Gastrocnemius medialis (tissue), 4 donors: ENCODE measurements at places on chromosomes 6 and 20. TPM values are rescaled to one million over a fixed set of nuclear protein-coding genes. Genes with fewer than 3 reads are reported as not detected.
A peak's percentile ranks its signal among the peaks of the same experiment; 100 is the strongest.

- H3K4me1 ChIP-seq, result no peaks in the 10 kb centered on the region
- H3K27ac ChIP-seq, result no peak overlapping the region
- no peak for DNase-seq
- no peaks in the 10 kb centered on the region for H3K36me3 ChIP-seq
- no peaks in the 10 kb centered on the region for H3K27me3 ChIP-seq
These were observed 80.7 kb upstream of the CNKSR3 start for GRCh38 chr6:154591234-154591633.

DNA sequence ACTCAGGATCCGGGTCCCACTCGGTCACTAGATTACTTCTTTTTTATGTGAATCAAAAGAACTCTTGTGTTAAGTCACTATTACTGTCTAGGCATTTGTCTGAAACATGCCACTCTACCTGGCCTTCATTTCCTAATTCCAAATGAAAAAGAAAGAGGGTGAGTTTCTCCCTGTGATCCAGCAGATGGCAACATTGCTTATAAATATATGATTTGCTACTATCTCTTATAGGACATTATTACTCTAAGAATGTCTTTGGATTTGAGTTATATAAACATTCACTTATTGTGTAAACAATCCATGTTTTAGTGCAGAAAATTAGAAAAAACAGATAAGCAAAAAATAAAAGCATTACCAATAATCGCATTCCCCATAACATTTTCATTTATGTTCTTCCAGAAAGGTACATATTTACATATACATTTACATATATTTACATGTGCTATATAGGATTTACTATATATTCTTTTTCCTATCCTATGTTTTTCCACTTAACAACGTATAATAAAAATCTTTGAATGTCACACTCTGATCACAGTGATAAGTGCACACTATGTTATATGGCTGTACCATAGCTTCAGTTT is 66.9 kb downstream of the FAXC start:
- no peaks in the 10 kb centered on the region for H3K4me1 ChIP-seq
- no peaks in the 10 kb centered on the region for H3K27me3 ChIP-seq
- no peak overlapping the region for H3K27ac ChIP-seq
- no peak overlapping the region for H3K4me3 ChIP-seq

GRCh38 chr20:63937596-63937995 is 18.6 kb downstream of the UCKL1 start:
- peak overlapping the region; percentile 60 for H3K27ac ChIP-seq
- H3K36me3 ChIP-seq, result peaks cover 20% of the 10 kb centered on the region
- no peak for DNase-seq
- H3K4me3 ChIP-seq, result no peak overlapping the region

DNA sequence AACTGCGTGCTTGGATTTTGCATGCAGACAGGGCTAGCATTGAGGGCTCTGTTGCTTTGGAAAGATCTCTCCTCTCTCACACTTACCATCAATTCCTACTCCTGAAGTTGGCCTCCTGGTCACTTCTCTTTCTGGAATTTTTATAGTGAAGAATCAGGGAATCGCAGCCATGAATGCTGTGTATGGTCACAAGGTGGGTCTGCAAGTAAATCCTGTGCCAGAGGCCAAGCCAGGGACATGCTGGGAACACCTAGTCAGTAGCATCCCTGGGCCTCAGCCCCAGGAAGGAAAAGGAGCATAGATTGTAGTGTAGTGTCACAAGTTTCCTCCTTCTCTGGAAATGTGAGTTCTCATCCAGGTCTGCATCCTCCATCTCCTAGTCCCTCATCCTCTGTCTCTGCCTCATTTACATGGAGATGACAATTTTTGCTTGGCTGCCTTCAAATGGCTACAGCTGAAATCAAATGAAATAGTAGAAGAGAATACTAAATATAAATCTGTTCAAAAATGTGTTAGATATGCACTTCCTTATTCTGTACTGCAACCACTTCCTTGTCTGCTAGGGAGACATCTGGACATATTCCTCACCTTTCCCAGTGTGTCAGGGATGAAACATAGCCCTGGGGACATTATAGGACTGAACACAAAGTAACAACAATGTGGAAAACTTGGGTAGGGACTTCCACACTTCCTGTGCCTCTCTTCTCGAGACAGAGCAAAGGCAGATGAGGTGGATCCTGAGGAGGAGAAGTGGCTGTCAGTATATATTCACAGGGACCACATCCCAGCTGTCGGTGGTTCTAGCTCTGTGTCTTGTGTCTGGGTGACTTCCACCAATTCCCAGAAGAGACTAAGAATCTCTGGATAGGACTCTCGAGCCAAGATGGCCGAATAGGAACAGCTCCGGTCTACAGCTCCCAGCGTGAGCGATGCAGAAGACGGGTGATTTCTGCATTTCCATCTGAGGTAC is 17.0 kb downstream of the CST9 start:
- H3K27ac ChIP-seq, result no peak overlapping the region
- H3K36me3 ChIP-seq, result no peaks in the 10 kb centered on the region
- DNase-seq, result no peak
- no peaks in the 10 kb centered on the region for H3K27me3 ChIP-seq
- no peak overlapping the region for H3K4me3 ChIP-seq

GRCh38 chr6:28711788-28712341 is 186.2 kb downstream of the GPX5 start:
- no peaks in the 10 kb centered on the region for H3K4me1 ChIP-seq
- H3K36me3 ChIP-seq, result no peaks in the 10 kb centered on the region
- peaks cover 6% of the 10 kb centered on the region for H3K27me3 ChIP-seq
- no peak overlapping the region for H3K4me3 ChIP-seq
- no peak for DNase-seq
- no peak overlapping the region for H3K27ac ChIP-seq

- no peak for DNase-seq
- no peak overlapping the region for H3K4me3 ChIP-seq
- H3K27ac ChIP-seq, result no peak overlapping the region
- H3K36me3 ChIP-seq, result no peaks in the 10 kb centered on the region
These were observed 101.5 kb downstream of the TMEM242 start for GRCh38 chr6:157221817-157222175.

DNA sequence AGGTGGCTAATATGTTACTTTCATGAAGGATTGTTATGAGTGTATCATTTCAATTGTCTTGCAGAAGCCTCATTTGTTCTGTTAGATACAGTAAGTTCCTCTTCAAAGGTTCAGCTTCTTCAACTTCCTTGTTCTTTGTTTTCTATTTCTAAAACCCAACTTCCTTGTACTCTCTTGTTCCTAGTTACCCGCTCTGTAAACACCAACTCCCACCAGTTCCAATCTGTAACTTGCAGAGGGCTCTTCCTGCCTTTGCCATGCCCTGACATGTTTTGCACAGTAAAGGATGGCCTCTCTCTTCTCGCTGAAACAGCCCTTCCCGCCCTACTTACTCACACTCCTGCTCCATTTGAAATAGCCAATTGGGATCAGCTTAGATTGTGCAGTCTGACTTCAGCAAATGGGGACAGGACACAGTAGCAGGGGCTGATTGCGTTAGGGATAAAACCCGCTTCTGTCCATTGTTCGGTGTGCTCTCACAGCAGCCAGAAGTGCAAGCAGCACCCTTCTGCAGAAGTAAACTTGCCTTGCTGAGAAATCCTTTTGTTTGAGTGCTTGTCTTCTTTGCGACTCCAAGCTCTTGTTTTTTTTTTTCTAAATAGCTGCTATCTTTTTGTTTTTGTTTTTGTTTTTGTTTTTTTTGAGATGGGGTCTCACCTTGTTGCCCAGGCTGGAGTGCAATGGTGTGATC is 45.9 kb upstream of the POU5F1 start:
- H3K36me3 ChIP-seq, result no peaks in the 10 kb centered on the region
- DNase-seq, result no peak
- H3K4me1 ChIP-seq, result no peaks in the 10 kb centered on the region
- H3K4me3 ChIP-seq, result no peak overlapping the region

DNA sequence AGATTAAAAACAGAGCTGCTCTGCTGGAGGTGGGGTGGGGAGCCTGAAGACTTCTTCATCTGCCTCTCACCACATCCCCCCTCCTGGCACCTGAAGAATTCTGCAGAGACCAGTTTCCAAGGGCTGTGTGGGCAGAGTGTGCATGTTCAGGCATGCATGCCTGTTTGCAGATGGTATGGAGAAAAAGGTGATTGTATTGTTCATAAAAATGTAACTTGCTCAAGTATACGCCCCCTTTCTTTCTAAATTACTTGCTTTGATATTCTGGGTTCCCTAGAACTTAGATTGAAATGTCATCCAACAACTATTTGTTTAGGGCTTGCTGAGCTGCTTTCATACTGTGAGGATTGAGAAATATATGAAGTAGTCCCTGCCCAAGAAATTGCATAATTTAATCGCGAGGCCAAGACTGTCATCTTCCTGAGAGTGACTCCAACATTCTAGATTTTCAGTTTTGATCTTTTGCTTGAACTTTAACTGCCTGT is 83.6 kb downstream of the LCA5 start:
- H3K4me1 ChIP-seq, result no peaks in the 10 kb centered on the region
- no peaks in the 10 kb centered on the region for H3K36me3 ChIP-seq
- no peak overlapping the region for H3K27ac ChIP-seq
- no peaks in the 10 kb centered on the region for H3K27me3 ChIP-seq

DNA sequence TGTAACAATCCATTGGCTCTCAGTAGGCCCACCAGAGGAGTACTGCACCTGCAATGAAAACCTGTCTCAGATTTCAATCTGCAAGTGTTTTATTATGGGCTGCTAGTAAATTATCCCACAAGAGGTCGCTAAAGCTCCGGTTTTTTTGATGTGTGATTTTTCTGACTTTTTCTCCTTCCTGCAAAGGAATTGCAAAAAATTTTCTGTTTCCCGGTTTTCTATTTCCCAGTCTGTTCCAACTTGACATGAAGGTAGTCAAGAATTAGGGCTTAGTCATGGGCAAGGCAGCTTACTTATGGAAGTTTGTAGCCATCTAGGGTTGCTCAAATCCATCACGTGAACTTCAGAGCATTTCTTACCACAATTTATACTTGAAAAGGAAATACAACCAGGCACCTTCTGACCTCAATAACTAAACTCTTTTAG is 38.5 kb upstream of the AHI1 start:
- no peaks in the 10 kb centered on the region for H3K4me1 ChIP-seq
- no peaks in the 10 kb centered on the region for H3K36me3 ChIP-seq
- no peaks in the 10 kb centered on the region for H3K27me3 ChIP-seq
- no peak overlapping the region for H3K27ac ChIP-seq

GRCh38 chr6:151018911-151019782 is 153.6 kb downstream of the MTHFD1L start:
- no peak overlapping the region for H3K27ac ChIP-seq
- H3K36me3 ChIP-seq, result no peaks in the 10 kb centered on the region

DNA sequence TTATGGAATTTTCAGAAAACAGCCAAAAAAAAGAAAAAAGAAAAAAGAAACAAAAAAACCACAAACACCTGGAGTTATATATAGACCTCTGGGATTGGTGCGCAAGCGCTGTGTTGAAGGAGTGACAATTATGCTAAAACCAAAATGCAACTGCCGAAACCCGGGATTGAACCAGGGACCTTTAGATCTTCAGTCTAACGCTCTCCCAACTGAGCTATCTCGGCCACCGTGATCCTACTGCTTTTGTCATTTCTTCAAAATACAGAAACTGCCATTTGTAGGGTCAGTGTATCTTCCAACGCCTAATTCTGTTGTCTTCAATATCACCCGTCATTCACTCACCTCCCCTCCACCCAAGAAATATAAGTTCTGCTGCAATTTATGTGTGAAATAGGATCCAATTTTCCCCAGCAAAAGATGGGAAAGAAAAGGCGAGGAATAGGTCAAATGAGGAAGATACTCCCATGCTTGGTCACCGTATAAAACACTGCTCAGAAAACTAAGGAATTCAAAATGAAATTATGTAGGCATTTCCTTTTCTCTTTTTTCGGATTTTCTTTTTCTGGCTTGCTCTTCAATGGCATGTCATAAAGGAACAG is 116.0 kb downstream of the TRIM27 start:
- no peak overlapping the region for H3K27ac ChIP-seq
- no peak overlapping the region for H3K4me3 ChIP-seq
- H3K27me3 ChIP-seq, result peaks cover 65% of the 10 kb centered on the region

DNA sequence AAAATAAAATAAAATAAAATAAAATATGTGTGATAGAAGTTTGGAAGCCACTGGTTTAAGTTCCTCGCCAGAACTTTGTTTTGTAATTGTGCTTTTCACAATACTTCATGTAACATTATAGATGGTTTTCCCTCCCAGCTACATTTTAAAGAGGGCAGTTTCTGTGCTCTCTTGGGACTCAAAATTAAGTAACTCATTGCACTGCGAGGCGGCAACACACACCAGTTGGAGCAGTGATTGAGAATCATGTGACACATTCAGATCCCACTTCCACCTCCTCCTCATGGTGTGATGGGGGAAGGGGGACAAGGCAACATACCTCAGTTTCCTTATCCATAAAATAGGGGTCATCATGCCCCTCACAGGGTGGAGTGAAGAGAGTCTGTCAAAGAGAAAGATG is 7.5 kb downstream of the C2 start:
- DNase-seq, result no peak
- H3K27me3 ChIP-seq, result no peaks in the 10 kb centered on the region
- no peak overlapping the region for H3K4me3 ChIP-seq
- no peaks in the 10 kb centered on the region for H3K4me1 ChIP-seq

DNA sequence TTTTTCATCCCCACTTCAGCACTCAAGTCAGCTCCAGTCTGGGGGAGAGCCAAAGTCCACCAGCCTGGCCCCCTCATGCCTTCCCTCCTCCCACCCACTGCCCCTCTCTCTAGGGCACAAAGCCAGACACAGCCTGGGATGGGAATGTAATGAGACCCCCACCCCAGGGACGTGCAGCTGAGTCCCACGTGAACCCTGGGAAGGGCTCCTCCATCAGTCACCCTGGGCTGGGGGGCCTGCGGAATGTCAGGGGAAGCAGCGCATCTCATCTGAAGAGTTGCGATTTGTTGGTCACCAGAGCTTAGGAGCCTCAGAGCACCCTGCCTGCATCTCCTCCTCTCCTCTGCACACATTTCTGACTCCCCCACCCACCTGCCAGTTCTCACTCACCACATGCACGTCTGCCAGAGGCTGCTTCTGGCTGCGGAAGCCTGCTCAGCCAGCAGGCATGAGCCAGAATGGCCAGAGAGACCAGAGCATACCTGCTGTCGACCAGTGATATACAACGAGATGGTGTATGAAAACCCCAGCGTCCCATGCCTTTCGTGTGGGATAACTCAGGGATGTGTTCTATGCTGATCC is 167.1 kb upstream of the TOP1 start:
- no peak overlapping the region for H3K4me3 ChIP-seq
- H3K4me1 ChIP-seq, result peaks cover 8% of the 10 kb centered on the region
- no peaks in the 10 kb centered on the region for H3K36me3 ChIP-seq
- DNase-seq, result no peak

DNA sequence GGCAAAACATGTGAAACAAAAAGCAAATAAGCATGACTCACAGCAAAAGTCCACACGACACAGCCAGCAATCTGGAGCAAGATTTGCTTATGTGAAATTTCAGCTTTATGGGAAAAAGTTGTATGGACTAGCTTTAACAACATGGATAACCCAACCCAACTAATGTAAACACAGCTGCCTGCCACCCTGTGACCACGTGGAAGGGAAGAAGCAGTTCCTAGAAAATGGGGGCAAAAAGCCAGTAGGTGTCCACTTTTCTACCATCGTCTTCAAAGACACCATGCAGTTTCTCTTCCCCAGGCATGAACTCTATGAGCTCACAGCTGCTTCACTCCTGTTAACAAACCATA is 425.4 kb upstream of the RNF217 start:
- DNase-seq, result no peak
- no peaks in the 10 kb centered on the region for H3K4me1 ChIP-seq
- no peaks in the 10 kb centered on the region for H3K36me3 ChIP-seq
- H3K4me3 ChIP-seq, result no peak overlapping the region

- no peak for DNase-seq
- H3K4me1 ChIP-seq, result no peaks in the 10 kb centered on the region
- H3K36me3 ChIP-seq, result no peaks in the 10 kb centered on the region
- no peaks in the 10 kb centered on the region for H3K27me3 ChIP-seq
- no peak overlapping the region for H3K27ac ChIP-seq
- no peak overlapping the region for H3K4me3 ChIP-seq
These were observed 113.3 kb upstream of the SAMD5 start for GRCh38 chr6:147395158-147395557.

RGS17 gene
- total RNA-seq, result not detected

PAX1 gene
- 0.10 TPM for total RNA-seq

DUSP15 gene
- not detected for total RNA-seq

MROH8 gene
- 2.7 TPM for total RNA-seq

NOX3 gene
- total RNA-seq, result not detected
